ENCODE measurements at places on chromosomes 12 and 14. TPM values are rescaled to one million over a fixed set of nuclear protein-coding genes. Genes with fewer than 3 reads are reported as not detected.

DNA sequence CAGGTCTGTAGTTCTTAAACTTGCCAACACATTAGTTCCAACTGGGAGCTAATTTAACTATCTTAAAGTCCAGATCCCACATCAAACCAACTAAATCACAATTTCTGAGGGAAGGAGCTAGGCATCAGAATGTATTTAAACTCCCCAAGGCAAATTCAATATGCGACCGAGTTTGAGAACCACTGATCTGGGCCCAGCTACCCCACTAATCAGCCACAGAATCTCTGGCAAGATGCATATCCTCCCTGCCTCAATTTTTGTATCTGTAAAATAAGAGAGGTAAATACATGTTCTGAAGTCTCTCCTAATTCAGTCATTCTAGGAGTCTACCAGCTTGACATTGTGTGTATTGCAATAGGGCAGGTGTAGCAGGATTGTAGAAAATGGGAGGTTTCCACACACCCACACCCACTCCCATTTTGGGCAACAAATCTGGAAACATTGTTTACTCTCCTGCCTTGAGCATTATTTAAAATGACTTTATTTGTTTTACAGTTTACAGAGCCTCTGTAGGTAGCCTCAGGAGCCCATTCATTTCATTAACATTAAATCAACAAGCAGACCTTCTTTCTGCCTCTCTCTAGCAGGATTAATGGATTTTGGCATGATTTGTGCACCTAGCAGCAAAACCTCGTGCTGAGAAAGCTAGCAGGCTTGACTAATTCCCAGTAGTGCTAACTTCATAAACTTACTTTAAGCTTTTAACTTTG, 15.6 kb downstream of the LGR5 start:
- no peak for DNase-seq
- H3K4me3 ChIP-seq = no peak overlapping the region
- peaks cover 13% of the 10 kb centered on the region for H3K27me3 ChIP-seq
- H3K27ac ChIP-seq = no peak overlapping the region
- no peaks in the 10 kb centered on the region for H3K4me1 ChIP-seq

- H3K27ac ChIP-seq = no peak overlapping the region
- H3K27me3 ChIP-seq = no peaks in the 10 kb centered on the region
- DNase-seq = no peak
- H3K4me1 ChIP-seq = no peaks in the 10 kb centered on the region
- H3K36me3 ChIP-seq = no peaks in the 10 kb centered on the region
- no peak overlapping the region for H3K4me3 ChIP-seq
Measured at GRCh38 chr12:82867762-82868500, 181.2 kb downstream of the TMTC2 start.

The SLC10A1 gene
- not detected for total RNA-seq

The MSI1 gene
- total RNA-seq = 0.07 TPM

DNA sequence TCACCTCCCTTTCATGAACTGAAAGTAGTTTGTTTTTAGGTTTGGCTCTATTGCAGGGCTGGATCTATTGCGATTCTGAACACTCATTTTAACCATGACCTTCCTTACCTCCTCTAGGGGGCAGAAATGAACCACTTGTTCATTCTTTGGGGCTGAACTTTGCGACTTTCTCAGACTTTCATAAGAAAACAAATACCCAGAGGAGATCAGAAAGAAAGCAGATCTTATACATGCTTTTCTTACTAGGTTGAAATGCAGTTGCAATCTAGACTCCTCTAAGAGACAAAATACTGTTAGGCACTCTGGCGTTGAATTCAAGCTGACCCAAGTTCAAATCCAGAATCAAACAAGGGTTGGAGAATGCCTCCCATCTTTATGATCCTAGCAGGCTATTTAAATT, 32.6 kb upstream of the PLEKHG3 start:
- peaks cover 5% of the 10 kb centered on the region for H3K36me3 ChIP-seq
- H3K27ac ChIP-seq = no peak overlapping the region
- peaks cover 18% of the 10 kb centered on the region for H3K27me3 ChIP-seq
- no peak overlapping the region for H3K4me3 ChIP-seq

DNA sequence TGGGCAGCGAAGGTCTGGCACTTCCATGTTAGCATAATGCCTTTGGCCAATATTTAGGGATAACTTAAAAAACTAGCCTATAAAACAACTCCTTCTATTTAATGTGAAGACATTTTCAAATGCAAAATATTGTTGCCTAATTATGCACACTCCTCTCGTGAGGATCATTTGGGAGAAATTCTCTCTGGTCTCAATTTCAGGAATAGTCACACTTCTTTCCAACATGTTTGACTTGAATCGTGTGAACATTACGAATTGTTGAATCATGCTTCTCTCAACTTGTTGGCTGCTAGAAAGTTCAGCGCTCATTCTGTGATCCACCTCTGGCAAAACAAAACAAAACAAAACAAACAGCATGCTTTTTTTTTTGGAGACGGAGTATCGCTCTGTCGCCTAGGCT, 313.2 kb downstream of the SEC23A start:
- H3K4me3 ChIP-seq = no peak overlapping the region
- H3K4me1 ChIP-seq = no peaks in the 10 kb centered on the region

The MYF5 gene
- not detected for total RNA-seq

- H3K36me3 ChIP-seq = no peaks in the 10 kb centered on the region
- no peak overlapping the region for H3K4me3 ChIP-seq
Measured at GRCh38 chr12:47988073-47989022, 15.9 kb downstream of the COL2A1 start.

DNA sequence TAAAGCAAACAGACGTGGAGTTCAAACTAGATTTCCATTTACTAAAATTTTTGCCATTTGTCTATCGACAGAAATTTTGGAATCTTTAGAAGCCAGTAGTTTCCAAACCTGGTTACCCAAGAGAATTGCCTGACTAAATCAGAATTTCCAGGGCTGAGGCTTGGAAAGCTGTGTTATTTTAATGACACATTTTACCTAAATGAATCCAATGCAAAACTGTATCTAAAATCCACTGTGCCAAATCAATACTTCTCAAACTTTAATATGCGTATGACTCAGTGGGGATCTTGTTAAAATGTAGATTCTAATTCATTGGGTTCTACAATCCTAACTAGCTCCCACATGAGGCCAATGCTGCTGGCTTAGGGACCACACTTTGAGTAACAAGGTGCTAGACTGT, 35.0 kb upstream of the TC2N start:
- no peak overlapping the region for H3K4me3 ChIP-seq
- no peak overlapping the region for H3K27ac ChIP-seq
- H3K36me3 ChIP-seq = no peaks in the 10 kb centered on the region
- peaks cover 9% of the 10 kb centered on the region for H3K27me3 ChIP-seq
